ENCODE measurements at places on chromosomes 13 and 19. TPM values are rescaled to one million over a fixed set of nuclear protein-coding genes. Genes with fewer than 3 reads are reported as not detected.

TPTE2 gene
- total RNA-seq, result under 0.01 TPM

ZNF540 gene
- 0.86 TPM for total RNA-seq

CYP2A7 gene
- total RNA-seq, result not detected

ZNF559 gene
- 11.6 TPM for total RNA-seq

COMMD6 gene
- total RNA-seq, result 36.4 TPM

C19orf38 gene
- not detected for total RNA-seq

ZNF442 gene
- 0.64 TPM for total RNA-seq

PLEKHF1 gene
- total RNA-seq, result 22.5 TPM

LAMP1 gene
- 101 TPM for total RNA-seq

- peak; percentile 55 for DNase-seq
Observed at GRCh38 chr19:54160182-54160811, 776 bp upstream of the LENG1 start.

DNA sequence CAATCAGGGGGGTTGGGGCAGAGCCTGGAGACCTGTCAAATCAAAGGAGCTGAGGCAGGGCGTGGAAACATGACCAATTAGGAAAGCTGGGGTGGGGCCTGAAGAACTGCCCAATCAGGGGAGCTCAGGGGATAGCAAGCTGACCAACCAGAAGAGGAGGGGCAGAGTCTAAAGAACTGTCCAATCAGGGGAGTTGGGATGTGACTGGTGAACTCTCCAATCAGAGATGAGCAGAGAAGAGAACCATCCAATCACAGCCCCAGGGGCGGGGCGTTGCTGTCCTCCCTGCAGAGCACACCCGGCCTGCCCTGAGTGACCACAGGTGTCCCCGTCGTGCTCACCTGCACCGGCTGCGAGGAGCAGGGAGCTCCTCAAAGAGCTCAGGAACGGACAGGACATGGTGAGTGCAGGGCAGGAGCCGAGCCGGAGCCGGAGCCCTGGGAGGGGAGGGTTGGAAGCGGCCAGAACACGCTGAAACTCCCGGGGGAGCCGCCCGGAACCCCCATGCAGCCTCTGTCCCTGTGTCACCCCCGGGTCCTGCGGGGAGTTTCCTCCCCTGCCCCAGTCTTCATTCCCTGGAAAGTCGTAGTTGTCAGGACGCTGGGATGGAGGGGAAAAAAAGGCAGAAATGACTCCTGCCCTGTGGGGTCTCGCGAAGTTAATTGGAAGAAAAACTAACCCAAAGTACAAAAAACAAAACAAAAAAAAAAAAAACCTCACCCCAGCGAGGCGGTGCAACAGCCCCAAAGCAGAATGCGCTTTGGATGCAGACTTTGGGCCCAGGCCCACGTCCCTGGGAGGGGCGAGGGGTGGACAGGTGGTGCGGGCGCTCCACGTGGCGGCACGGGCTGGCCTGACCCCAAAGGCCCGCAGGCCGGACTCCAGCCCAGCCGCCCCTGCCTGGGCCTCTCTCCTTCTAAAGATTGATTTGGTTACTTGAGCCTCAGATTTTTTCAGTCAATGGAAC lies at the start of gene ZNF556:
ZNF556 (plus strand) TSS at position 311 of the 967 bp plus-strand sequence; CDS start at position 398, 87 bp downstream.
- DNase-seq, result peak; percentile 83

DNA sequence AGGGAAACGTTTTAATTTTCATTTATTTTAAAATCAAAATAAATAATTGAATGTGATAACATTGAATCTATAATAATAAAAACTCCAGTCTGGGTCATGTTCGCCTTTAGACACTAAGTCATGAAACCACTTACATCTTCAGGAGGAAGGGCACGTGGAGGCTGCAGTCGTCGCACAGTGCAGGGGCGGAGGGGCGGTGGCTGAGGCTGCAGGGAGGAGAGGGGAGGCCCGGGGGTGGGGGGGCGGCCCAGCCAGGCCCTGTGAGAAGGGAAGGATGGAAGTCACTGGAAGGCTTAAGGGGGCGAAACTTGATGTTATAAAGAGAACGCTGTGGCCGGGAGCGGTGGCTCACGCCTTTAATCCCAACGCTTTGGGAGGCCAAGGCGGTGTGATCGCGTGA lies 14.9 kb upstream of the LATS2 start:
- DNase-seq, result no peak

GRCh38 chr19:44149776-44150175 lies 8.4 kb downstream of the ZNF234 start:
- DNase-seq, result no peak

DNA sequence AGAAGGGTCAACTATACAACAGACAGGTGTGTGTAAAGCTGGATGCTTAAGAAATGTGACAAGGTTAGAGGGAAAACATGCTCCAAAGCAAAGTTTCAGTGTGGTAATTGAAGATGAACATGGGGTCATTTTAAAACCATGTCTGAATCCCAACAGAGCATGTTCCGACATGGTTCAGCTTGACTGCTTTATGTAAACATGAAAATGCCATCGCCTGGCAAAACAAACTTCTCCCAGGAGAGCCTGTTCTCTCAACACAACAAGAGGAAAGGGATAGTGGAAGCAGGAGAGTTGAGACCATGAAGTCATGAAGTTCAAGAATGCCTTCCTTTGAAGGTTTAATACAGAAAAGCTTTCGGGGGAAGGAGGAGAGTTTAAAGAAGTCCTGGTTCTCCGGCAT lies 85.8 kb downstream of the EPSTI1 start:
- DNase-seq, result no peak

DNA sequence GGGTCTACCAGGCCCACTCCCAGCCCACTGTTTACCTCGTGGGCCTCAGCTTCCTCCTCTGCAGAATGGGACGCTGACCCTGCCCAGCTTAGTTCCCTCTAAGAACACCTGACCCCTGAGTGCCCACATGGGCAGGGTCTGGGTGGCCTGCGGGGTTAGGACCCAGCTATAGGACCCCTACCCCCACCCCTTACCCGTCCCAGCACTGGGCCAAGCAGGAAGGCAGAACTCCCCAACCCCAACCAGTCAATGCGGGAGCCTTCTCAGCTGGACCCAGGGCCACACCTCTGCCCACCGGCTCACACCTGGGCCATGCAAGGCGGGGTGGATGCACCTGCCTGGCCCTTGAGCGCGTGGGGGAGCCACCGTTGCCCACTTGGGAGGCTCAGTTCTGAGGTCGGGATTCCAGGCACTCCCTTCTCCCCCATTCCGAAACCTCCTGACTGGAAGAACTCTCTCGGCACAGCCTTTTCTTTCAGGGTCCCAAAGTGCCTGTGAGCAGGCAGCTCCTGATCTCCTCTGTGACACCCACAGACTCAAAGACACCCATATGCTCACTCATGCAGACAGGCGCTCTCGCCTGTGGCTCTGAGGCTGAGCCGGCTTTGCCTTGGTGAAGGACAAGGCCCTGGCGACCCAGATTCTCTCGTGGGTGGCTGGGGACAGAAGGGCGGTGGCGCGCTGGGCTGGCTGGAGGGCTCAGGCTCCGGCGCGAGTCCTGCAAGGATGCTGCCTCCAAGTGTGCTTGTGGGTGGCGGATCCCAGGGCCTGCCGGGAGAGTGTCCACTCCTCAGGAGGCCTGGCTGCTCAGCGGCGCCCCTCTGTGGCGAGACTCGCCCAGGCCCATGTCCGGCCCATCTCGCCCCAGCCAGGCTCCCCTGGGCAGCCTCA lies 27.9 kb upstream of the PARP4 start:
- no peak for DNase-seq

DNA sequence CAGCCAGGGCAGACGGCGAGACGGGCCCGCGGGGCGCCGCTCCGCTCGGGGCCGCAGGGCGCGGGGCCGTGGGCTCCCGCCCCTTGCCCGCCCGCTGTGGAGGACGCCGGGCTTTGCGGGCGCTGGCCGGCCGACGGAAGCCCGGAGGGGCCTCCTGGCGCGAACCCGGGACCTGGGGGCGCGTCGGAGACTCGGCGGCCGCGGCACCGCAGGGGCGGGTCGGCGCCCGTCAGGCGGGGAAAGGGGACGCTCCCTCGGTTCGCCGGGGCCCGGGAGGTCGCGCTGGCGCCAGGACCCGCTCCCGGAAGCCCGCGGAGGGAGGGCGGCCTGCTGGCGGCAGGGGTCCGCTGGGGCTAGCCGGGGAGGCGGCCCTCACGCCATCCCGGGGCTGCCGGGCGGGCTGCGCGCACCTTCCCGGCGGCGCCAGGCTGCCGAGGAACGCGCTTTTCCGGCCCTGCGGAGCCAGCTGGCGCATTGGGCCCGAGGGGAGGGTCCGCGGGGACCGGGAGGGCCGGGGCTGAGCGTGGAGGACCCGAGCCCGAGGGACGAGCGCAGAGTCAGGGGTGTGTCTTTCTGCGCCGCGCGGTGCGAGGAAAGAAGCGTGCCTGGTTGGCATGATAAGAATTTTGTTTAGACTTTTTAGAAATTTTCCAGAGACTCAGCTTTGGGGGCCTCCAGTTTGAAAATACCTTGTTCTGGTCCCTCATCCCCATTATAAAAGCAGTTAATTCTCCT lies 511 bp downstream of the GARRE1 start:
- peak; percentile 38 for DNase-seq

DNA sequence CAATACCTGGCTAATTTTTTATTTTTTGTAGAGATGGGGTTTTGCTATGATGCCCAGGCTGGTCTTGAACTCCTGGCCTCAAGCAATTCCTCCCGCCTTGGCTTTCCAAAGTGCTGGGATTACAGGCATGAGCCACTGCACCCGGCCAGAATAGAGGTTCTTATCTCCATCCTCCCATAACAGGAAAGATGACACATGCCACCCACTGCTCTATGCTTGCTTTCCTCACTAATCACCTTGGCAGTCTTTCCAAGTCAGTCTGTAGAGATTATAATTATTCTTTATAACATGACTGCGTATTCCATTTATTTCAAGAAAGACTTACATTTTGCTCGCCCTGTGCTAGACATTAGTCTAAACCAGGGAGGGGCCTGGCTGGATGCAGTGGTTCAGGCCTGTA lies 6.7 kb downstream of the VAV1 start:
- no peak for DNase-seq

GRCh38 chr19:5997371-5997770 lies 19.4 kb upstream of the RANBP3 start:
- DNase-seq, result no peak

DNA sequence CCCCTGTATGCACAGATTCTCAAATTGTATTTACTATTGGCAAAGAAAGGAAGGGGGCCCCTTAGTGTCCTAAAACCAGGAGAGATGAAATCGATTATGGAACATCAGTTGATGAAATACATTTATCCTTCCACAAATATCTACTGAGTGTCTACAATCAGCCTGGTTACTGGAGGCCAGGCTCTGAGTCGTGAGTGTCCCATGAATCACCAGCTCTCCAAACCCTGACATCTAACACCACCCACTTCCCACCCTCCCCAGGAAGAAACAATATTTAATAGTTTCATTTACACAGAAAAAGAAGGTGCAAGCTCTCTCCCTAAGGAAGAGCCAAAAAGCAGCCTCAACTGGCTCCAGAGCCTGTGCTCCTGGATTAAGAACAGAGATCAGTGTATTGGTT lies 25.2 kb downstream of the KCTD15 start:
- no peak for DNase-seq

DNA sequence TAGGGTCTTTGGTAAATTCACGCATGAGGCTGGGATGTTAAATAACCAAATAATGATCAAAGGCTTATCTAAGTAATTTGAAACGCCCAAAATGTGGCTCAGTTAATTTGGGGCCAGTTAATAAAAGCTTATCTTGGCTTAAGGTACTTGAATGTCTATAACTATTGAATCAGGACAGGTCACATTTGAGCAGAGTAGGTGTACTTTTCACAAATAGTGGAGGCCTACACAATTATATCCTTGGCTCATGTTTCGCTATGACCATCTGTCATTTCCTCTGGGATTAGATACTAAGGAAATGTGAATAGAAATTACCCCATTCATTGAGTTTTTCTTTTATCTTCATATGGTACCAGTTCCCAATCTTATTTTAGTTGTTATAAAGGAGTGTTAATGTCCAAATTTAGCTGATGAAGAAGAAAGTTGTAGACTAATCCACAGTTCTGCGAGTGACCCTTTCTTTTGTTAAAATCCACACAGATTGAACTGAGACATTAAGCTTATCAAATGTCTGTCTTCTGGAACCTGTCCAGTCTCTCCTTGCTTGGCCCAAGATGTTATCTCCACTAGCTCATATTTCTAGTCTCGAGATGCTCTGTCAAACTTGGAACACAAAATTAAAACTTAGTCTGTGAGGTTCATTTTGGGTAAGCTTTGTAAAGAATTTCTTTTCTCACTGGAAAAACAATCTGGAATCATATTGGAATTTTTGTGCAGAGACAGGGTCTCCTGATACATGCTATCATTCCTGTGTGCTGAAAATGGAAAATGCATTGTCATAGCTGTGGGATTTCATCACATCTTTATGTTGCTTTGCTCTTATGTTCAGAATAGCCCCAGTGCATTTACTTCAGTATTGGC lies 31.0 kb downstream of the SLAIN1 start:
- no peak for DNase-seq

GRCh38 chr19:15588265-15588664 lies 26.8 kb upstream of the CYP4F8 start:
- no peak for DNase-seq

GRCh38 chr19:22427547-22427946 lies 5.4 kb upstream of the ZNF98 start:
- no peak for DNase-seq

DNA sequence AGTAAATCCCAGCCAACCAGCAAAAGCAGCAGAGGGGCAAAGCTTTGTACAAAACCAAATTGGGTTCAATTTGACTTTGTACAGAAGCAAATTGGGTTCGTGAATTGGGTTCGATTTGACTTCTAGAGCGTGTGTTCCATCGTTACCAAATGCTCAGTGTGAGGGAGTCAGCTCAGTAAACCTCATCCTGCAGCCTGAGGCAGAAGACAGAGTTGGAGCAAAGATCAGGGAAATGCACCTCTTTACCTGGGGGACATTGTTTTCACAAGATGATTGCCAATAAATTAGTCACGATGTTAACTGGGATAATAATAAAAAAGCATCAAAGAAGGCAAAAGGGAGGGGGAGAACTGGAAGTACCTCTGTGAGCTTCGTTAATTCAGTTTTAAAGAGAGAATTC lies 1.5 kb downstream of the RAB20 start:
- no peak for DNase-seq

GRCh38 chr13:34216256-34216655 lies 398.3 kb downstream of the RFC3 start:
- DNase-seq, result peak; percentile 5

DNA sequence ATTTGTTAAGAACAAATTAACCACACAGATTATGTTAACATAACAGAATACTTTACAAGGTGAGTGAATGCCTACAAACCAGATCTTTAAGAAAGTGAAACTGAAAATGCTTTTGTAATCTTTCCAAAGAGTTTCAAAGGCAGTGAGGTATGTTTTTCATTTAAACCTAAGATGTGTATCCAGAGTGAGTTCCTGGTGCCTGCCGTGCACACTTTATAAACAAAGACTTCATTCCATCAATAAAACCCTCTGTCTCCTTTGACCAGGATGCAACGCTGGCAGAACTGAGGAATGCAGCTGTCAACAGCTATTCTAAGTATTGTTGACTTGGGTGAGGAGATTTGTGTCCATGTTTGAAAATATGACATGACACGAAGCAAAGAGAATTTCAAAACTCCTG lies 344.6 kb downstream of the DNAJC15 start:
- DNase-seq, result peak; percentile 81

DNA sequence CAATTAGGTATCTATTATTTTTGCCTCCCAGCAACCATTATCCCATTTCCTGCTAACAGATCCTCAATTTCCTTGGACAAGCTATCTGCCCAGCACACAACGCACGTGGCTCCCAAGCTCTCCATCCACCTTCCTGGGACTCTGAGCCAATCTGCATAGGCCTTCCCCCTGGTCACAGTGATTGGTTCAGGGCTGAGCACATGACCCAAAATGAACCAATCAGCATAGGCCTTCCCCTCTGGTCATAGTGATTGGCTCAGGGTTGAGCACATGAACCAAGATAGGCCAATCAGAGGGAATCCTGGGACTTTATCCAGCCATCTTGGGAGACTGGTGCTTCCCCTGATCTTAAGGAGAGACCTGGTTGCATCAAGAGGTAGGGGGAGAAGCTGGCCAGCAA lies 5.8 kb downstream of the CPAMD8 start:
- no peak for DNase-seq

- DNase-seq, result no peak
Observed at GRCh38 chr13:57675526-57675925, 44.0 kb downstream of the PCDH17 start.
